ENCODE measurements at places on chromosomes 11 and 22. TPM values are rescaled to one million over a fixed set of nuclear protein-coding genes. Genes with fewer than 3 reads are reported as not detected.

The SPI1 gene
- not detected for total RNA-seq

The TBX10 gene
- total RNA-seq, result not detected

The C11orf52 gene
- total RNA-seq, result not detected

The VPREB1 gene
- not detected for total RNA-seq

The NRGN gene
- total RNA-seq, result 21.2 TPM

The C11orf21 gene
- not detected for total RNA-seq

The UVRAG gene
- total RNA-seq, result 17.4 TPM

The MS4A6A gene
- total RNA-seq, result not detected

The IGSF9B gene
- 0.02 TPM for total RNA-seq

The TNNI2 gene
- not detected for total RNA-seq

The UBASH3B gene
- total RNA-seq, result 19.3 TPM

DNA sequence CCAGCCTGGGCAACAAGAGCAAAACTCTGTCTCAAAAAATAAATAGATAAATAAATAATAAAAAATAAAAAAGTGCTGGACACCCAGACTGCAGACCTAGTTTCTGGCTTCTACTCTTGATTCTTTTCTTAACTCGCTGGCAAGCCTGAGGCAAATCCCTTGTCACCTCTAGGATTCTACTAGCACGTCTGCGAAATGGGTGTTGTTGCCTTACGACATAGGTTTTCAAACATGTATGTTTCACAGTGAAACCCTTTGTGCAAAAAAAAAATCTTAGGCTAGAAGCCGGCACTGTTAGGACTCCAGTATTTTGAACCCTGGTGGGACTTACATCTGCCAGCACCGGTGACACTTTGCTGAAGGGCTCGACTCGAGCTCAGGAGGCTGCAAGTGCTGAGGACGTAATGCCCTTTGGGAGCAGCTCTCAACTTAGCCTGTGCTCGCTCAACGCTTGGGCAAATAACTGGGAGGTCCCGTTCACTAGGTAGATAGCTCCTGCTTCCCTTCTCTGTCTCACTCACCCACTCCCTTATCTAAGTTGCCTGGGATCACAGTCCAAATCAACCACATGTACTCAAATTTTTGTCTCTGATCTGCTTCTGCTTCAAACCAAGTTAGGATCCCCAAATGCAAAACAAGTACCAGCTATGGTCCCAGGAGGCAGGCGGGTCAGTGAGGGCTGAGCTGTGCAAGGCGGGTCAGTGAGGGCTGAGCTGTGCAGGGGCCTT, 34.7 kb upstream of the MYH9 start:
- DNase-seq, result no peak

- DNase-seq, result no peak
Observed at GRCh38 chr11:76491644-76492043, 46.8 kb downstream of the EMSY start.

- DNase-seq, result peak; percentile 86
Observed at GRCh38 chr11:134033696-134034491, 35.0 kb upstream of the JAM3 start.

GRCh38 chr11:17475666-17476316, 854 bp downstream of the ABCC8 start:
- no peak for DNase-seq

- DNase-seq, result no peak
Observed at GRCh38 chr22:43812890-43813289, 785 bp upstream of the EFCAB6 start.

GRCh38 chr11:47714554-47715081, 551 bp downstream of the AGBL2 start:
- DNase-seq, result peak; percentile 34

DNA sequence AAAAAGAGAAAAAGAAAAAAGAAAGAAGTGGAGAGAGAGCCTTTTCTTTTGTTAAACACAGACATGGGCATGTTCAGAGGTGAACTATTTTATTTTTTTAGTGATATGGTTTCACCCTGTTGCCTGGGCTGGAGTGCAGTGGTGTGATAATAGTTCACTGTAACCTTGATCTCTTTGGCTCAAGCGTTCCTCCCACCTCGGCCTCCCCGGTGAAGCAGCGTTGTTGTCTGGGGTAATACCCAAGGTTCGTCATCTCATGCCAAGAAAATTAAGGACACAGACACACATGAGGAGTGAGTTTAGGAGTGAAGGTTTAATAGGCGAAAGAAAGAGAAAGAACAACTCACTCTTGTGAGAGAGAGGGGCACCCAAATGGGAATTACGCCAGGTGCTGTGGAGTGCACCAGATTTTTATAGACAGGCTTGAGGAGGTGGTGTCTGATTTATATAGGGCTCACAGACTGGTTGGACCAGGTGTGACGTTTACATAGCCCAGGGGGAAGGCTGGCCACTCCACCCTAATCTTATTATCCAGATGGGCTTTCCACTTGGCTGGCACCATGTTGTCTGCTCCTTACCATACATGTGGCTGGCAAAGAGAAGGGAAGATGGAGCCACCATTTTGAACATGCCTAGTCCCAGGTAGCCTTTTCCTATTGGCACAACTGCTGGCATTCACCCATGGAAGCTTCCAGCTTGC, 42.3 kb downstream of the GRAMD1B start:
- DNase-seq, result no peak

DNA sequence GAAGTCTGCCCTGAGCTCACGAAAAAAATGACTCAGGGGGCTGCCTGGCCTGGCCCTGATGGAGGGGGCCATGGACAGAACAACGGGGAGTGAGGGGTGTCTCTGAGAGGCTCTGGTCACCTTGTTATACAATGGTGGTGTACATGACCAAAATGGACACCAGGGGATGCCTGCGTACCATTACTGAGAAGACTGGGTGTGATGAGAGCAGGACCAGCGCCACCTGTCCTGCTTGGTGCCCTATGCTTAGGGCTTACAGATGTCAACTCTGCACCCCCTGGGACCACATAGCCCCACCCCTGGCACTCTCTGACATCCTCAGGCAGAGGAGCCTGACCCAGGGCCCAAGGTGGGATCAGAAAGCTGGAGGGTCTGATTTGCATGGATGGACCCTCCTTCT, 104.8 kb downstream of the ZNF280B start:
- DNase-seq, result no peak

DNA sequence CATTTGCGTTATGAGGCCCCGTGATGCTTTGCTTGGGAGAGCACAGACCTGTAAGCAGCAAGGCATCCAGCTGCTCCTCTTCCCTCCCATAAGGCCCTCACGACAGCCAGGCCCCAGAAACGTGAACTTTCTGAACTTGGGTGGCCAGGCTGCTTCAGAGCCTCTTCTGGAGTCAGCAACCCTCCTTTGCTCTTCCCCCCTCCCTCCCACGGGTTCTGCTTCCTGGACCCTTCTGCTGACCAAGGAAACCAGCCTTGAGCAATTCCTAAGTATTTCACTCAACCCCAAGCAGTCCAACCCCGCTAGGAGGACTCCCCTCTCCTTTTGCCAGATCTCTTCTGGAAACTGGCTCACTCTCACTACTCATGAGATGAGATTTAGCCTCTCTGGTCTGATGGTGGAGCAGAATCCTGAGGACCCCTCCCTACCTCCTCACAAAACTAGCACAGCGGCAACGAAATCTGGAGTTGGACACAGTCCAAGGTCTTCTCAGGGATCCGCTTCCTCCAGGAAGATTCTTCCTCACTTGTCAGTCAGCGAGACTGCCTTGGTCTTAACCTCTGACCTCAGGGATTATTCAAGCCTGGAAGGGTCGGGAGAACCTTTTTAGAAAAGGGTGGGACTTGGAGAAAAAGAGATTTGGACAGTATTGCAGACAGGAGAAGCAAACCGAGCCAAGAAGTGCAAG, 86.2 kb downstream of the UBASH3B start:
- no peak for DNase-seq

- peak; percentile 82 for DNase-seq
Observed at GRCh38 chr11:12827929-12828812, 153.9 kb downstream of the TEAD1 start.

DNA sequence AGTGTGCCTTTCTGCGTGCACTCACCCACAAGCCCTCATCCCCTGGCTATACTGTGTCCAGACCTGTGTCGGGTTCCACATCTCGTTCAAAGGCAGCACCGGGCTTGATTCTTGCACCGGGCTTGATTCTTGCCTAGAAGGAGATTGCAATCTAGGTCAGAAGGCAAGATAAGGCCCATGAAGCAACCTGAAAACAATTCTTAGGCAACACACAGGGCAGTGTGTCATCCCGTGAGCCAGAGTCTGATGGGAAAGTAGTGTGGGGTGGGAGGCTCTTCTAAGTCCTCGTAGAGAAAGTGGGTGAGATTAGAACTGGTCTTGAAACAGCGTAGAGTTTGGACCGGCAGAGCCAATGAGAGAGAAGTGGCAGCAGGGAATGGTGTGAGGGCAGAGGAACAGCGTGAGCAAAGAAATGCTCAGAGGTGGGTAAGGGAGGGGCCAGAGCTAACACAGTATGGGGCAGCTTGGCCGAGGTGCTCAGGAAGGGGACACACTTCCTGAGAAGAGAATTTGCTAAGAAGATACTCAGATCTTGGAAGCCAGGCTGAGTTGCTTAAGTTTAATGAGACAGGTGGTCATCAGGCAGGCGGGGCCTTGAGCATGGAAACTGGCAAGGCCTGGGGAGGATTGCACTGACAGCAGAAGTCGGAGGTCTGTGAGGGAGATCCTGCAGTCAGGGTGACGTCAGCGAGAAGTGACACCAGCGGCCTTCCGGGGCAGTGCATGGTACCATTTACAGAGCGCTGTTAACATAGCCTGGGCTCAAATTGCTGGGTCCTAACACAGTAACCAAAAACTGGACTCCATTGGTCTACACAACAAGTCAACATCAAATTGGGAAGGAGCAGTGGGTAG, 40.7 kb upstream of the DKK3 start:
- no peak for DNase-seq

- no peak for DNase-seq
Observed at GRCh38 chr11:102061276-102061675, 14.0 kb downstream of the CFAP300 start.

DNA sequence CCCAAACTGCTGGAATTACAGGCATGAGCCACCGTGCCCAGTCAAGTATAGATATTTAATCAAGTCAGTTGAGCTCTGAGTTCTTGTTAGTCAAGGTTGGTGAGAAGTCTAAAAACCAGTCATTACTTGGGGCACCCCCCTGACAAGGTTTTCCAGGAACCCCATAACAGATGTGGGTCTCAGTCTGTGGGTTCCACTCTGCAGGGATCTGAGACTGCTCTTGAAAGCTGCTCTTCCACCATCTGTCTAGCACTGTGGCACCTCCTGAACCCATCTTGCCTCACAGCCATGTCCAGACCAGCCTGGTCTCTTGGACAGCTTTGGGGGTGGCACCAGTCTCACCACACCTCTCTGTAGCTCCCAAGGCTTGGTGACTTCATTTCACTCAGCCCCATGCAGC, 44.3 kb upstream of the PLET1 start:
- no peak for DNase-seq

DNA sequence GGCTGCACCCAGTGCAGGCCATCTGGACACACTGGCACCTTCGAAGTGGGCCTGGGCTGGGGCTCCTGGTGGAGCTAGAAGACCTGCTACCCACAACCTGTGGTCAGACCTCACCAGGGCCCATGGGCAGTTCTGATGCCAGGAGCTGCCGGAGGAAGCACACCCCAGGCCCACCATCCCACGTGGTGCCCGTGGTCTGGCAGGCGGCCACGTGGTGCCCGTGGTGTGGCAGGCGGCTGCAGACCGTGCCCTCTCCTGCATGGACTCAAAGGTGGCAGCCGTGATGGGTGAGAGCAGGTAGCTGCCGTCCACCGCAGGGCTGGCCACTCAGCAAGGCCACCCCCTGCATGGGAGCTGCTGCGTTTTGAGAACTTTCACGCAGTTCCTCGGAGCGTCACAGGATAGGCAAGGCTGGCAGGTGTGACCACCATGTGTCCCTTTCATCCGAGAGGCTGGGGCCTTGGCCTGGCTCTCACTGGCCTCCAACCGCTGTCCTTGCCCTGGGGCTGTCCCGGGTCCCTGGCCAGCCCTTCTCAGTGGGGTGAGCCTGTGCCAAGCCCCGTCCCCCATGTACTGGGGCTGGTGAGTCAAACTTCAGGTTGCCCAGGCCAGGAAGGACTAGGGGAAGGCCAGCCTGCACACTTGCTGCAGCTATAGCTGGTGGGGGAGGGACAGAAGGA, 3.9 kb upstream of the IL17REL start:
- no peak for DNase-seq

DNA sequence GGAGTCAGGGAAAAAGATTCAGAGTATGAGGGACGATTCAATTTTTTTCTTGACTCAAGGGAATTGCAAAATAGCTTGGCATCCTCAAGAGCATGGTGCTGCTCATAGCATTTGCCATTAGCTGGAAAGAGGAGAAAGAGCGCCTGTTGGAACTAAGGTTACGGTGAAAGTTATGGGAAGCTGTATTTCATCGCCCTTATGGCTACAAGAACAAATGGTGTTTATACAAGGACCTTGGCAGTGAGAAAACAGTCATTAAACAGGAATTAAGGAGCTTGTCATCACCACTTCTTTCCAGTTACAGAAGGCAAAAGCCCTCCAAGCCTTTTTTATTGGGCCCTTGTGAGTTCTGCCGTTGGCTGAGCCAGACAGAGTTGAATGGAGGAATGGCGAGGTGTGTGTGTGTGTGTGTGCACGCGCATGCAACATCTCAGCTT, 74.2 kb downstream of the ALX4 start:
- no peak for DNase-seq

- no peak for DNase-seq
Observed at GRCh38 chr22:31768422-31769059, 14.7 kb downstream of the DEPDC5 start.

DNA sequence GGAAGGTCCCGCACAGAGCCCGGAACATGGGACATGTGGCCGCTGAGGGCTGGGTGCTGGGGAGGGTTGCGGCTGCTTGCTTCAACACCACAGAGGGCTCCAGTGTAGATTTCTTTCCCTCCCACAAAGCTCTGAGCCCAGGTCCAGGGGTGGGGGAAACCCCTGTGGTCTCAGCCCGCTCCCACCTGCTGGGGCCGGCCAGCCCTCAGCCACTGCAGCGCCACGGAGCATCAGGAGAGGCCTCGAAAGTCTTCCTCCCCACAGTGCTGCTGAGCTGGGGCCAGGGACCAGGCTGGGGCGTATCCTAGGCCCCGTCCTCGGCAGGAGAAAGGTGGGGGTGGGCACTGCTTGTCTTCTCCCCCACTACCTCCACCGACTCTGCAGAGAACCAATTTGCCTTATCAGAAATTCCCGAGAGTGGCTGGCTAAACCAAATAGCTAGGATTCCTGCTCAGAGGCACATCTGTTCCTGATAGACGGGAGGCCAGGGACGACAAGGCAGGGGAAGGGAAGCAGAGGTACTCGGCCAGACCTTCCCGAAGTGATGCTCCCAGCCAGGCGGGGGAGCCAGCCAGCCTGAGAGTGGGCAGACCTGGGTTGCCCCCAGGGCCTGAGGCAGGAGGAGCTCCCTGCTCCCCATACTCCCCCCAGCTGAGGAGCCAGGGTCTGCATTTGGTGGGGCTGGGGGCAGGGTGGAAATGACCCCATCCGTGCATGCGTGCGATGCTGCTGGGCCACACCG, 18.7 kb downstream of the IGF2 start:
- DNase-seq, result no peak

DNA sequence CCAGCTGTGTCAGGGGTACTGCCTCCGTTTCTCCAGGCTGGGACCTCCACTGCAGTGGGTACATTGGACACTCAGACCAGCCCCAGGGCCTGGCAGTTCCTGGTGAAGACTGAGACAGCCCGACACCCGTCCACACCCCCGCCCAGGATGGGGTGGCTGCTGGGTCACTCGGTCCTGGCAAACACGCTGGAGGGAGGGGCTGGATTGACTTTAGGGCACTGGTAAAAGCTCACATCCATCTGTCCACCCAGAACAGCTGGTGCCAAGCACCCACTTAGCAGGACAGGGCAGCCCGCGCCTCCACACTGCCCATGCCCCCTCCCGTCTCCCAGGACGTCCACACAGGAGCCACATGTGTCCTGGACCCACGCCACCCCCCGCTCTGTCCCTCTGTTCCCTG, 10.7 kb upstream of the TBX1 start:
- DNase-seq, result no peak

Data from M059J (cell line).